ENCODE measurements at places on chromosomes 1 and 21.

DNA sequence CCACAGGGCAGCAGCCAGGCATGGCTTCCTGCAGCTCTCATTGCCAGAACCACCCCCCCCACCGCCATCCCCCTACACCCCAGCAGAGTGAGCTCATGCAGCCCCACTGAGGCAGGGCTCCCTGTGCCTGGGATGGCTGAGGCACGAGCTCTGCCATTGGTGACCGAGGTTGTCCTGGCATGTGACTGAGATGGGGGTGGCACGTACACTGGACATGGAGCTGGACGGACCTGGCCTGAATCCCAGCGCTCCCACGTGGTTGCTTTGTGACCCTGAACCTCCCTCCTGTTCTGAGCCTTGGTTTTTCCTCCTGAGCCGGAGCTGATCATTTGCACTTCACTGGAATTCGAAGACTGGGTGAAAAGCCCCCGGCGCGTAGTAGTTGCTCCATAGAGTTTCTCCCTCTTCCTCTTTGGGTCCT is 28.3 kb downstream of the ALPL start:
- DNase-seq = no peak

DNA sequence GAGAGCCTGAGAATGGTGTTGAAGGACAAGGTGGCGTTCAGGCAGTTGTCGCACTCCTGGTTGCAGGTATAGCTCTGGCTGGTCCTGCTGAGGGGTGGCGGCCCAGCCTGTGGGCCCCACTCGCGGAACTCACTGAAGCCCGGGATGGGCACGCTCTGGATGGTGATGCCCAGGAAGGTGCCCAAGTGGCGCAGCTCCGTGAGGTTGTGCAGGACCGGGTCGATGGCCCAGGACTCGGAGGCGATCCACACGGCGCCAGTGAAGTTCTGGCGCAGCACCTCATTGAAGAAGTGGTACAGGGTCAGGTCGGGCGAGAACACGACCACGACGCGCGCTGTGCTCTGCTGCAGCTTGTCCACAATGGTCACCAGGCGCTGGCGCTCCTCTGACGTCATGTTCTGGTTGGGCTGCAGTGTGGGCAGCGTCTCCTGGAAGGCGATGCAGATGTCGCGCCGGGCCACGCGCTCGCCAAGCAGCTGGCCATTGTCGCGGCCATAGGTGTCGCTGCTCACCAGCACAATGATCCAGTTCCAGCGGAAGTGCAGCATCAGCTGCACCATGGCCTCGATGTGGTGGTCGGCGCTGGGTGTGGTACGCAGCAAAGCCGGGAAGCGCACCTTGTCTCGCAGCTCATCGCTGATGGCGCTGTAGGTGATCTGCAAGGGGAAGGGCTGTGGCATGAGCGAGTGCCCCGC is 5.0 kb downstream of the TAS1R2 start:
- no peak for DNase-seq

DNA sequence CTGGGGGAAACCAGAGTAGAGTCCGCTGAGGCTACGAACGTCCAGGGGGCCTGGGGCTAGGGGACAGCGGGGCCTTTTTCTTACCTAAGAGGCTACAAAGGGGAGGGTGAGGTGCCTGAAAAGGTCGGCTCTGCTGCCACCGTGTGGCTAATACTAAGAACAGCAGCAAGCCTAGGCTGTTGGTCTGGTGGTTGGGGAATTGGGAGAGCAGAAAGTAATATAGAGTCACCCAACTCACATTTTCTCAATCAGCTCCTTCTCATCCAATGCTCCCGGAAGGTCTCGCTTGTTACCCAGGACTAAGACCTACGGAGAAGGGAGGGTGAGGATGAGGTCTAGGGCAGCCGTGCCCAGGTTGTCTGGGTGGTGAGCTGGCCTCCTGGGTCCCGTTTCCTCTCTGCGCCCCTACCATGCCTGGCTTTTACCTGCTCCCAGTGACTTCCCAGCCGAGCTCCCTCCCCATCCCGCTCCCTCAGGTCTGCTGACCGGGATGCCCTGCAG is 9.3 kb downstream of the ARL8A start:
- no peak for DNase-seq

DNA sequence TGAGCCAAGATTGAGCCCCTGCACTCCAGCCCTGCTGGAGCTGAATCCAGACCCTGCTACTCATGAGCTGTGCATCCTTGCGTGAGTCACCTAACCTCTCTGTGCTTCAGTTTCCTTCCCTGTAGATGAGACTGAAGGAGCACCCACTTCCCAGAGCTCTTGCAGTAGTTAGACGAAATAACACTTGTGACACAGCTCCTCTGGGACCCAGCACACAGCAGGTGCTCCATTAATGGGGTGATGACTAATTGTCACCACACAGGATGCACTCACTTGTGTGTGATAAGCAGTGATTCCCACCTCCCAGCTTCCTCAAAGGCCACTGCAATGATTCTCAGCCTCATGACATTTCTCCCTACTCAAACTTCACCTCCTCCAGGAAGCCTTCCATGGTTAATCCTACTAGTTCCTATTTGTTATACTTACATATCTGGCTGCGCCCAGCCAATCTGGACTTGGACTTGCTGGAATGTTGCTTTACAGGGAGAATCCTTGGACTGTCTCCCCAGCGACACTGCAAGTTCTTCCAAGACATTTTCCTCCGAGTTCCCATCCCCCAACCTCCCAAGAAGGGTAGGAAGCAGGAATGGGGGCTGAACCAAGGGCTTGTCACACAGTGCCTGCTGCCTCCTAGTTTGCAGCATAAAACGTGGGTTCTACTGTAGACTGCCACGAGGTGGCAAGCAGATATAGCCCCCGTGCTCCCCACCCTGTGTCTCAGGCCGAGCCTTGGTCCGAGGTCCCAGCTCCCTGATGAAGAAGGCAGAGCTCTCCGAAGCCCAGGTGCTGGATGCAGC is 17.2 kb downstream of the DRAXIN start:
- no peak for DNase-seq

DNA sequence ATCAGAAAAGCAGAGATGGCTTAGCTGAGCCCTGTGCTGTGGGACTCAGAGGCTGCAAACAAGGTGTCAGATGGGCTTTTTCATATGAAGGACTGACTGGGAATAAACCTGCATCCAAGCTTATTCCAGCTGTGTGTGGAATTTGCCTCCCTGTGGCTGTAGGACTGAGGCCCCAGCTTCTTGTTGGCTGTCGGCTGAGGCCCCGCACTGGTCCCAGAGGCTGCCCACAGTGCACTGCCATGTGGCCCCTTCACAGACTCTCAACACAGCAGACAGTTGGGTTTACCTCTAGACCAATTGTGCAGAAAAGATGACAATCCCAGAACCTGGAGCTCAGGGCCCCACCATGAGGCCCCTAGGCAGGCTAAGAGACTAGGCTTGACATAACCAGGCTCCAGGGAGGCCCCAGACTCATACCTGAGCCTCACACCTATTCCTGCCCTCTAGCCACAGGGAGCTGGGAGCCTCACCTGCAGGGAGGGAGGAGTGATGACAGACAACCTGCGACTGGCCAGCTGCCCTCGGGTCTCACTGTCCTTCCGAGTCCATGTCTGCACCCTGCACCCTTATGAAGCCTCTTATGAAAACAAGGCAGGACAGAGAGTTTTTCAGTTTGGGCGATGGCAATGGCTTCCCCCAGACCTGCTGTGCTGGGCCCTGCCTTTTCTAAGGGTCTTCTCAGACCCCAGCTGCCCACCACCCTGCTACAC is 615.5 kb downstream of the NPHP4 start:
- no peak for DNase-seq

GRCh38 chr1:58123051-58123450 is 423.5 kb downstream of the OMA1 start:
- DNase-seq = no peak

DNA sequence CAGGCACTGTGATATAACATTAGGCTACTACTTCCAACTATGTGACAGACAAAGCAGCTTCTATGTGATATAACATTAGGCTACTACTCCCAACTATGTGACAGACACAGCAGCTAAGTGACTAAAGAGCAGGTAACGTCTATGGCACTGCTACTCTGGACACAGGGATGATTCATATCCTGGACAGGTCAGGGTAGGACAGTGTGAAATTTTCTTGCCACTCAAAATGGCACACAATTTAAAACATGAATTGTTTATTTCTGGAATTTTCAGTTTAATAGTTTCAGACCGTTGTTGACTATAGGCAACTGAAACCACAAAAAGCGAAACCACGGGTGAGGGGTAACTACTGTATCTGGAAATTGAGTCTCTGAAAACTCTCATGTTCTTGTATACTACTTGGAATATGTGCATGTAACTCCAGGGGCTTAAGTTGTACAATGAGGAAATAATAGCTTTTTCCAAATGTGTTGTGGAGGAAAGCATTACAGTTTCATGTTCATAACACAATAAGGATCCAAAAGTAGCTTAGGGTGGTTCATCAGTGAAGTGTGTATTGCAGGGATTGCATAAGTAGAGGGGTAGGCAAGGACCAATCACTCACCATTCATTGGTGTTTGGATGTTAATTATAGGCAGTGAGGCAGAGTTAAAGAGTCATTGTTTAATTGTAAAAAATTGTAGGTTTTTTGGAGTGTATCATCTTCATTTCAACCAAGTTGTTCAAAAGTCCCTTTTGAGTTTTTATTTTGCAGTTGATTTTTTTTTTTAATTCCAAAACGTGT is 5.3 kb downstream of the DTL start:
- DNase-seq = no peak

- DNase-seq = peak; percentile 40
These were observed 15.5 kb upstream of the CITED4 start for GRCh38 chr1:40877698-40878097.

DNA sequence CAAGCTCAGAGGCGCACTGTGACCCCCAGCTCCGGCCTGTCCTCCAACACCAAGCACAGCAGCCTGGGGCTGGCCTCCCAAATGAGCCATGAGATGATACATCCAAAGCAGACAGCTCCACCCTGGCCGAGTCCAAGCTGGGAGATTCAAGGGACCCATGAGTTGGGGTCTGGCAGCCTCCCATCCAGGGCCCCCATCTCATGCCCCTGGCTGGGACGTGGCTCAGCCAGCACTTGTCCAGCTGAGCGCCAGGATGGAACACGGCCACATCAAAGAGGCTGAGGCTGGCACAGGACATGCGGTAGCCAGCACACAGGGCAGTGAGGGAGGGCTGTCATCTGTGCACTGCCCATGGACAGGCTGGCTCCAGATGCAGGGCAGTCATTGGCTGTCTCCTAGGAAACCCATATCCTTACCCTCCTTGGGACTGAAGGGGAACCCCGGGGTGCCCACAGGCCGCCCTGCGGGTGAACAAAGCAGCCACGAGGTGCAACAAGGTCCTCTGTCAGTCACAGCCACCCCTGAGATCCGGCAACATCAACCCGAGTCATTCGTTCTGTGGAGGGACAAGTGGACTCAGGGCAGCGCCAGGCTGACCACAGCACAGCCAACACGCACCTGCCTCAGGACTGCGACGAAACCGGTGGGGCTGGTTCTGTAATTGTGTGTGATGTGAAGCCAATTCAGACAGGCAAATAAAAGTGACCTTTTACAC is 29.1 kb downstream of the SLC19A1 start:
- DNase-seq = no peak

DNA sequence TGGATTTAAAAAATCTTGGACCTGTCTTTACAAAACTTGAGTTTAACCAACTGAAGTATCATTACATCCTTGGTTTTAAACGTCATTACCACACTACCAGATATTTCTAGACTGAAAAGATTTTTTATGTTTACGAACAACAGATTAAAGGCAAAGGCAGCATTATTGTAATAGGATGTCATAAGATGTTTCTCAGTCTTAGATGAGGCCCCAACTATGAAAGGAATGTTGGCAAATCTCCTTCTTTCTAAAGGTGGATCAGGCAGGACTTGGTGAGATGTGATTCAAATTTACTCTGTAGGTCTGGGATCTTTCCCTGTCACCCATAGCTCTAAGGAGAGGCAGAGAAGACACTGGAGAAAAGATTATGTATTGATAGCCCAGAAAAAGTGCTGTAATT is 417.9 kb downstream of the PTBP2 start:
- no peak for DNase-seq

DNA sequence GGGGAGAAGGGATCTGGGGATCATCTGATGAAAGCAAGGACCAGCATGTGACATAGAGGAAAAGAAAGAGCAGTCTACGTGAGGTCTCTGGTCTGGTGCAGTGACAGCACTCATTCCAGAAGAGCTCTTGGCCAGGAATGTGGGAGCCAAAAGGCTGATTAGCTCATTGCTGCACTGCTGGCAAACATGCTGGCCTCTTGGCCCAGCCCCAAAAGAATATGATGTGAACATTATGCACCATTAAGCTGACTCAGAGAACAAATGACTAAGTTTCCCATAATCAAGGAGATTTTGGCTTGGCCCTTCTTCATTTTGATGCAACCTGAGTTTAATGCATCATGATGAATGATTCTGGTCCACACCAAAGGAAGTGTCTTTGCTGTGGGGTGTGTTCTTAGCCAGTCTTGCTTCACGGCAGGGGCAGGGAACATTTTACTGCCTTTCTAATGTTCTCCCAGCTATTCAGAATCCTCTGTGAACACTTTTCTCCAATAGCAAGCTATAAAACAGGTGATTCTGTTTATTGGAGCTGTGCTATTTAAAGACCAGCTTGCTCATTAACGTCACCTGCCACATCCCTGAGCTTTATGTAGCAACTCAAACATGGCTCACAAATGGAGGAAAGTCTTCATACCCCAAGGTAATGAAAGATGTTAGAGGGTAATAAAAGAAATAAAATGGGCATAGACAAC is 55.1 kb downstream of the PCBP3 start:
- DNase-seq = peak; percentile 68

- no peak for DNase-seq
These were observed 16.6 kb upstream of the GFI1 start for GRCh38 chr1:92503043-92503925.

DNA sequence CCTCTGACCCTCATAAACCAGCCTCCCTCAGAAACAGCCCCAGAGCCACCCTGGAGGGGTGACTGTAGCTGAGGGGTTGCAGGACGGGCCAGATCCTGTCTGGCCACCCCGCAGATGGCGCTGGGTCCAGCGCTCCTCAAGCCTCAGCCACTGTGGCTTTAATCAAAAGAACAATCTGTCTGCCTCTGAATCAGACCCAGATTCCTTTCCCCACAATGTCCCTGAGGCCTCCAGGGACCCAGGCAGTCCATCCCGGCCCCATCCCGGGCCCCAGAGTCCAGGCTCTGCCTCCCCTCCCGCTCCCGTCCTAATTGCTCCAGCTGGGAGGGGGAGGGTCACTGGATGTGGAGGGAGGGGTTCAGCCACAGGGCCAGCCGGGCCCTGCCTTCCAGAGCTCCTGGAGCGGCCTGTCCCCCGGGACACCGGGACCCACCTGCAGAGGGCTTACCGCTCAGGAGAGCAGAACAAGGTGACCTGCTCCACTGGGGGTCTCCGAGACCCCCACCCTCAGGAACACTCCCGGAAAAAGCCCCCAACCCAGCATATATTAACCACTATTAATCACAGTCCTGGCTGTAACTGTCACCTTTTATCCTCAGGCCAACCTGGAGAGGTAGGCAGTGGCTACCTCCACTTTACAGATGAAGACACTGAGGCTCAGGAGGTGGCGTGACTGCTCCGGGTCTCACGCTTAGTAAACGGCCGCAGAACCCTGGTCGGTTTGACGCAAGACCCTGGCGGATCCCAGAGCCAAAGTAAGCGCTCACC is 836 bp upstream of the FBLIM1 start:
- no peak for DNase-seq

- DNase-seq = peak; percentile 82
These were observed 37.4 kb downstream of the RASSF5 start for GRCh38 chr1:206544562-206545257.

GRCh38 chr1:213719462-213719861 is 268.3 kb upstream of the PROX1 start:
- DNase-seq = no peak

GRCh38 chr1:6822530-6823359 is 37.5 kb downstream of the CAMTA1 start:
- DNase-seq = no peak

GRCh38 chr1:38486085-38486484 is 373.5 kb downstream of the RRAGC start:
- DNase-seq = no peak

- DNase-seq = no peak
These were observed 27.8 kb upstream of the CCSAP start for GRCh38 chr1:229370601-229371021.

Data from omental fat pad (tissue), 4 donors.